ENCODE measurements at places on chromosomes 2 and 18.

- no peak for DNase-seq
These were observed 47.3 kb upstream of the NDUFV2 start for GRCh38 chr18:9055185-9055584.

GRCh38 chr2:140990416-140990815, 1140.4 kb downstream of the LRP1B start:
- DNase-seq: no peak

GRCh38 chr18:48030616-48031480, 100.4 kb upstream of the SMAD2 start:
- DNase-seq: no peak

DNA sequence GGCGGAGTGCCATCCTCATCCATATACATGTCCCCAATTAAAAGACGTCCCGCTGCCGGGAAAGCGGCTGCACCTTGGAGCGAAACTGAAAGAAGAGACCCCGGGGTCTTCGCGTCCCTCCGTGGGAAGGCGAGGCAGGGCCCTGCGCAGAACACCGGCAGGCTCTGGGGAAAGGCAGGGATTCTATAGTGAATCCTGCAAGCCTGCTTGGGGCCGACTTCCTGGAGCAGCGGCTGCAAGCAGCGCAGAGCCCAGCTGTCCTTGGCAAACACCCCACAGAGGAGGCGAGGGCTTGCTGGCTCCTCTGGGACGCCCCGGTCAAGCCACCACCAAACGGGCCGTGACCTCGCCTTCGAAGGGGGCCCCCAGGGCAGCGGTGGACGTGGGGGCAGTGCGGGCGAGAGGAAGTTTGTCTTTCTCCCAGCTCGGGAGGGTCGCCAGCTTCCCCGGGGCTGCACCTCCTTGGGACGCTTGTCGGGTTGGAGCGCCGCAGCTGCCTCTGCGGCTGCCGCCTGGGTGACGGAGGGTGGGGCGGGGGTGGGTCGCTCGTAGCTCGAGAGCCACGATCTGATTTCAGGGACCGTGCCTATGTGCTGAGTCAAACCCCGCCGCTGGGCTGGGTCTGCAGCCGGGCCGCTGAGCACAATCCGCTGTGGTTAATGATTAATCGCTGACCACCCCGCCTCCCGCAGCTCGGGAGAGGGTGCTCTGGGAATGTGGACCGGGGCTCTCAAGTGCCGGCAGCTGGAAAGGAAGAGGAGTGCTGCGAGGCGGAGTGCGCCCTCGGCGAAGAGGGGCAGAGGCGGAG, 486 bp upstream of the GPR39 start:
- no peak for DNase-seq

DNA sequence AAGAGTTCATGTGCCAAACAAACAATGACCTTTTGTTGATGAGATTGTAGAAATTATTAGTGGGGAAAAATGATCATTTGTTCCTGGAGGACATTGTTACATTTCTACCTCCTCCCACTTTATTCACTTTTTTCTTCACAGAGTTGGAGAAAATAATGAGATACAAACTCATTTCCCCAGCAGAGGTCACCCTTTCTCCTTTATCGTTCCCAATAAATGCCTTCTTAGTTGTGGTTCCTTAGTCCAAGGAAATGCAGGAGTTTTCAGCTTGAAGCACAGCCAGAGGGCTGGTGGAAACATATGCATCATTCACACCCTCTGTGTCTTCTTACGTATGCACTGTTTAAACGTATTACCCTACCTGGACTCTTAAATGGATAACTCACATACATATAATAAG, 108.8 kb downstream of the SLC4A3 start:
- no peak for DNase-seq

- no peak for DNase-seq
These were observed 115.4 kb upstream of the MAP2 start for GRCh38 chr2:209308415-209308814.

DNA sequence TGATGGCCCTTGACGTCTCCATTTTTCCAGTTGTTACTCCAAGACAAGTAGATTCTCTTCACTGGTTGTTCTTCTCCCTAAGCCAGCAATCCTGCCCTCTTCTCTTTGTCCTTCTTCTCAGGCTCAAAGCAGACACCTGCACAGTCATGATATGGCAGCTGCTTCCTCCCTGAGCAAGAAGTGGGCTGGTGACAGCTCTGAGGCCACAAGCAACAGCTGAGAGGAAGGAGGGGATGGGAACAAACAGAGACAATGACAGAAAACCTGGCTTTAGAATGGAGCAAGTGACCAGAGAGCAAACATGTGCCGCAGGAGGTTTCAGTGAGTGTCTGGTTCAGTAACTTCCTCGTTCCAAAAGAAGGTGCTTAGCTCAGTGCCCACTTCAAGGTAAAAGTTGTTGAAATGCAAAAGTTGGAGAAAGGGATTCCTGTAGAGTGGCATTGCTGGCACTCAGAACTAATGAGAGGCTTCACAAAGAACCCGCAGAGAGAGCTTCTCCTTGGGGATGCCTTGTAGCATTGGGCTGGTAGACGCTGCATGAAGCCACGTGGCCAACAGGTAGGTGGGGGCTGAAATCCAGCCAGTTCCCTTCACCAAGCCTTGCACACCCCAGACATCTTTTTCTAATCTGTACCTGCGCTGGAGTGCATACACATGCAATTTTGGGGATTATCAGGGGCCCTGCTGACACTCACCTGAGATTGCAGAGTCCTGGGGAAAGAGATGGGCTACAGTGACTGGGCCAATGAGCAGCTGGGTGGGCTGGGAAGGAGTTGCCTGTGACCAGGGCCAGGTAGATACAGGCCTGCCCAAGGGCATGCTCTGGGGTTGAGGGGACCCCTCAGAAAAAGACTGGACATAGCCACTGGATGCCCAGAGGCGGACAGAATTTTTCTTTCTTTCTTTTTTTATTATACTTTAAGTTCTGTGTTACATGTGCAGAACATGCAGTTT, 153.3 kb upstream of the RAB12 start:
- no peak for DNase-seq

DNA sequence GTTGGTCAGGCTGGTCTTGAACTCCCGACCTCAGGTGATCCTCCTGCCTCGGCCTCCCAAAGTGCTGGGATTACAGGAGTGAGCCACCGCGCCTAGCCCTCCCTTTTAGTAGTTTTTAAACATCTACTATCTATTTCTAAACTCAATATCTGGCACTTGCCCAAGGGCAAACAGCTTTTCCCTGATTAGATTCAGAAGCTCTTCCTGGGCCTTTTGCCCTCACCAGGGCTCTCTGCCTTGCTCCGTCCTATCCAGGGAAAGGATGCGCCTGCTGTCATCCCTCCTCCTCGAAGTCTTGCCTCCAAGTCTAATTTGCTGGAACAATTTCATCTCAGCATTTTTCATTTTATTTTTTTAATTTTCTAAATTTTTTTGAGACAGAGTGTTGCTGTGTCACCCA, 41.4 kb upstream of the FHOD3 start:
- no peak for DNase-seq

DNA sequence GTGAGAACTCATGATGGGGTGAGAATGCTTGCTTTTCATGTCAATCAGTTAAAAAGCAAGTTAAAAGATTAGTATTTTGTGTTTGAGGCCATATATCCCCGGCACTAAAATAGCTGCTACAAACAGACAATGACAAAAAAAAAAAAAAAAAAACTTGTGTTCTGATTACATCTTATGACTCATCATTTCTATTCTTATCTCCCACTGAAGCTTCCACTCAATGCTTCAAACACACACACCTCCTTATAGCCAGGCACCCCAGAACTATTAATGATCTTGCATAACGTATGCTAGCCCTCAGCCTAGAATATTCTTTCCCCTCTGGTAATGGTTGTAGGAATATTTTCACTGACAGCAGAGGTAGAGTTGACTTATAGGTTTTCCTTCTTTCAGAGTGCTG, 778.3 kb downstream of the TRIB2 start:
- no peak for DNase-seq

- no peak for DNase-seq
These were observed 51.3 kb upstream of the ODC1 start for GRCh38 chr2:10499275-10499907.

DNA sequence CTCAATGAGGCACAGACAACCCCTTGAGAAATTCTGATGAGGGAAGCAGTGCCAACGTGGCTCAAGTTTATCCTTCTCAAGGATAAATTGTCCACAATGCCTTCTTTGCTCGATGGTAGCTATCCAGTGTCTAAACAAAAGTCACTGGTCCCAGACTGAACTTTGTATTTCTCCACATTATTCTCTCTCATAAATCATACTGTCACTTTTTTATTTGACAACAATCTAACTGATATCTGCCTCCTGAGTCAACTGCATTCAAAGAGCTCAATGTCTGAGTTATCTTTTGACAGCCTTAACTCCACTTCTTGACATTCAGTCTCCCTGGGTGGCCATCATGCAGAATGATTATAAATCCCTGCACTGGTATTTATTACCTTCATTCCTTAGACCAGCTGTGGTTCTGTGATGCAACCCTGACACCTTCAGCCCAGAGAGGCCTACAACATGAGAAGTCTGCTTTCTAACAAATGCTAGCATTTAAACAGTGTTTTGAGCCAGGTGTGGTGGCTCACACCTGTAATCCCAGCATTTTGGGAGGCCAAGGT, 38.2 kb downstream of the IMMT start:
- no peak for DNase-seq

GRCh38 chr2:88067189-88067588, 436 bp upstream of the SMYD1 start:
- DNase-seq: no peak

DNA sequence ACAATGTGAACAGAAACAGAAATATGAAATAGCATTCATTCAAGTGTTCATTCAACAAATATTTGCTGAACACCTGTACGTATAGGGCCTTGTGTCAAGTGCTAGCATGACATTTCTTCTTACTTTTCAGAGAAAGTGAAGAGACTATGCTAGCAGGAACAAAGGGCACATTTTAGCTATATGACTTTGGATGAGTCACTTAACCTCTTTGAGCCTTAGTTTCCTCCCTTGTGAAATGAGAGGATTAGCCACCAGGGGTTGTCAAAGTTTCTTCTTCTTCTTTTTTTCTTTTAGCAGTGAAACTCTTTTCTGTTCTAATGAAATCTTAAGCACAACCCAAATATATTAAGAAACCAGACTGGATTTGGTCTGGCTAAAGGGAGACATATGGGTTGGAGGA, 53.1 kb downstream of the FIGN start:
- no peak for DNase-seq

DNA sequence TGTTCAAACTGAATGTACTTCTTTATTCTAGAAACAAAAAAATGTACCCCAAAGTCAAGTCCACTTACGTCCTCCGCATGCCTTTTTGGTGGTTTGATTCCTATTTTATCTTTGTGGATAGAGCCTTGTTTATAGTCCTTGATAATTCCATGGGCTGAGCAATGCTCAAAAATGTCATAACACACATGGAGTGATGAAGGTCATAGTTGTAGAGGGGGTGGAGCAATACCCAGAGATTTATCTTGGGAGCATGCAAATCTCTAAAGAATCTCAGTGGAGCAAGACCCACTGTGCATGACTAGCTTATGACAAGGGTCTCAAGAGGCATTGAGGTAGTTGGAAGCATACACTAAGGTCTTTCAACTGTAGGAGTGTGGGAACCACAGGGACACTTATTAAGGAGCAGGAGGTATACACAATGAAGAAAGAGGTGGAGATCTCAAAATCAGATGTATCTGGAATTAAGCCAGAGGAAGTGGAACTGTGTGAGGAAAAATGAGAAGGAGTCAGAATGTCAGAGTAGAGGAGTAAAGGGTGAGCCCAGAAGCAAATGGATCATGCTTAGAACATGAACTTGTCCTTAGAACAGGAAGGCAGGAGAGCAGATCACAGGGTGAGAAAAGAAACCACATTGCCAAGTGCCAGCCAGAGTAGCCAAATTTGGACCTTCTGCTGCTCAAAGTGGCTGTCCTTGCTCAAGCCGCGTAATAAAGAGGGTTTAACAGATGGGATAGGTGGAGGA, 68.1 kb upstream of the STK39 start:
- DNase-seq: no peak

GRCh38 chr2:71882949-71883472, 264.7 kb downstream of the CYP26B1 start:
- DNase-seq: no peak

GRCh38 chr2:69018678-69019095, 5.7 kb downstream of the ANTXR1 start:
- no peak for DNase-seq

DNA sequence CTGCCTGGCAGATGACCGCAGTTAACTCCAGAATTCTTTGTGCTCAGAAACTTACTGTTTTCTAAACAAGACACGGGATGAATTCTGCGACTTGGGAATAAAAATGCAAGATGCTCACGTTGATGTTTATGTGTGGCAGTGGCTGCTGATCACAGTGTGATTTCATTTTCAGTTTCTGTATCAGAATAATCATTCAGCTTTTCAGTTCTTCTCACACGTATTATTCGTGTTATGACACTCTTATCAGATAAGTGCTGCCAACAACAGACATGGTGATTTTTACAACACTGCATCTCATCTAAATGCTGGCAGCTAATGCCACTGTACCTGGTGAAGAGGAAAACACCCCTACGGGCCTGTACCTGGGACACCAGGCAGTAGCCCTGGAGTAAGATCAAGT, 272.9 kb upstream of the REV1 start:
- no peak for DNase-seq

DNA sequence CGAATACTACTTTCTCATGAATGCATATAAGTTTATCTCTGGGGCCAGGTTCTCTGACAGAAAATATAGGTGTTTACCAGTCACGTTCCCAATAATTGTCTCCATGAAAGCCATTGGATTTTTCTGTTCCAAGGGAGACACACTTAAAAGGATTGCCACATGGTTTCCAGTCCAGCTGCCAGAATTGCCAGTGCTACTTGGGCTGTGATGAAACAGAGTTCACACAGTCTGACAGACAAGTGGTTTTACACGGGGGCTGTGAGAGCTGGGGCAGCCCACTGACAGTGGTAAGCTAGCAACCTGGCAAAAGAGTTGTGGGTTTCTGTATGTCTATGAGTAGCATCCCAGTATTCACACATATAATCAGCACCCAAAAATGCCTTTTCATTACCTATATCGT, 27.7 kb upstream of the ATRAID start:
- DNase-seq: no peak

DNA sequence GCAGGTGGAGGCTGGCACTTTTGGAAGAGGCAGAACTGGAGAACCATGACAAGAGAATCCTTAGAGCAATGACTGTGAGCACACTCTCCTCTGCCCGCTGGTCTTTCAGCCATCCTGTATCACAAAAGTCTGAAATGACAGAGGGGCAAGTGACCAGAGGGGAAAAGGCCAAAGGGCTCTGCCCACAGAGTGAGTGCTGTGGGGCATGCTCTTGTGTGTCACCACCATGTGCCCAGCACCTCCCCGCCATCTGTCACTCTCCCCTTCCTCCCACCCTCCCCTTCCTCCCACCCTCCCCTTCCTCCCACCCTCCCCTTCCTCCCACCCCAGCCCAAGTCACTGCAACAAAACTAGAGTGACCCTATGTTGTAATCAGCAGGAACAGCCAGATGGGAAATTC, 31.9 kb downstream of the DAW1 start:
- no peak for DNase-seq

DNA sequence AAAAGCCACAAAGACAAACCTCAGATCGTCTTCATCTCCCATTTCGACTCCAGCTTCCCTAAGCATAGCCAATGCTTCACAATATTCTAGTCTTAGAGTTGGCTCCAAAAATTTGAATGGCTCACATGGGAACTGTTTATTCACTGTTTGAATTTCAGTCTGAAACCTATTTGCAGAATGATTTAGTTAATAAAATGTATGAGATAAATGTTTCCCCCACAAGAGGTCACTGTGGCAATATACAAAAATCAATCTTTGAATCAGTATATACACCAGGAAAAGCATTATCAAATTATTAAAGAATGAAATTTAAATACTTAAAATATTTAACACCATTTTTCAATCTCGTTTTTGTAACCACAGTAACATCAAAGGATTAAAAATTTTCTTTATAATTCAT, 40.0 kb upstream of the MCM6 start:
- DNase-seq: no peak

Data from stimulated activated CD8-positive, alpha-beta memory T cell treated with anti-CD3 and anti-CD28 coated beads, Interleukin-4, amount 100 ng/mL, for 1 hour (primary cell).